ENCODE measurements at places on chromosomes 4 and X.

GRCh38 chr4:146450524-146450923, 71.2 kb downstream of the SLC10A7 start:
- peak; percentile 10 for DNase-seq

DNA sequence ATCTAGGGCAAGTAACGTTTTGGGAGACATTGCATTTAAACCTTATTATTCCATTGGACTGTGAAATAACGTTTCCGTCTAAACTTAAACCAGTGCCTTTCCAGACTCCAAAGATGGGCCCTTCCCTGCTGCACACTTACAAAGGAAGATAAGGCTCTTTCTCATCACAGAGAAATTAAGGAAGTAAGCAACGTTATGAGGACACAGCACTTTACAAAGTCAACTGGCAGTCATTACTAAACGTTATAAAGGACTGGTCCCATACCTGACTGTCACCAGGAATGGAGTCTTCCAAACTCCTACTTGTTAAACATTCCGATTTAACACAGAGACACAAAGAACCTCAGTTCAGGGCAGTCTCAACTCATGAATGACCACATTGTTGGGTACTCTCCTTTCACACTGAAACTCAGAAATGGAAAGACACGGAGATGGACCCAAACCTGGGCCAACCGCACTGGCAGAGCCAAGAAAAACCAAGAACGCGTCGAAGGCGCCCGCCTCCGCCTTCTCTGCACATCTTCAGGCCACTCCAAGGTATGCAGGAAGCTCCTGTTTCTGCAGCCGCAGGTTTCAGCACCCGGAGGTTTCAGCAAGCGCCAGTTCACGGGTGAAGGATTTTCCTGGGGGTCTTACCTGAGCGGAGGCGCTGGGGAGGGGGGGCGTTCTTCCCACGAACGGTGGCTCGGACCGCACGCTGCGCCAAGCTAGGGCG, 670 bp downstream of the PAPSS1 start:
- DNase-seq: peak; percentile 29

GRCh38 chrX:23901805-23902204, 5.9 kb downstream of the APOO start:
- peak; percentile 3 for DNase-seq

- DNase-seq: no peak
These were observed 45.7 kb downstream of the MANBA start for GRCh38 chr4:102715057-102715456.

DNA sequence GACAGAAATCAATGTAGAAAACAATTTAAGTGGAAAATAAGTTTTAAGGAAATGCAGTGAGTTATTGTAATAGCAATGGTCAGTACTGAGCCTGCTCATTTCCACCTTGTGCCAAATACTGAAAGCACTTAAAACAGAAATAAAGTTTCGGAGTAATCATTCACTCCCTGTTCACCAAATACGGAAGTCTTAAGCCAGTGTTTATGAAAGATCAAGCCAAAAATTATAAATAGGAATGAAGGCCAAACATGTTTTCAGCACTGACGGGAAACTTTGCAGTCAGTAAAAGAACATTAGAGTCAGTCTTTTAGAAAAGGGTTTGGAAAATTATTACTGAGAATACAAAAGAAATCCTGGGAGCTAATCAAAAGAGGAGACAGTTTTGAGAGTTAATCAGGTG, 178.6 kb downstream of the DMD start:
- DNase-seq: no peak

- DNase-seq: no peak
These were observed 47.7 kb upstream of the CXCL8 start for GRCh38 chr4:73692701-73693100.

DNA sequence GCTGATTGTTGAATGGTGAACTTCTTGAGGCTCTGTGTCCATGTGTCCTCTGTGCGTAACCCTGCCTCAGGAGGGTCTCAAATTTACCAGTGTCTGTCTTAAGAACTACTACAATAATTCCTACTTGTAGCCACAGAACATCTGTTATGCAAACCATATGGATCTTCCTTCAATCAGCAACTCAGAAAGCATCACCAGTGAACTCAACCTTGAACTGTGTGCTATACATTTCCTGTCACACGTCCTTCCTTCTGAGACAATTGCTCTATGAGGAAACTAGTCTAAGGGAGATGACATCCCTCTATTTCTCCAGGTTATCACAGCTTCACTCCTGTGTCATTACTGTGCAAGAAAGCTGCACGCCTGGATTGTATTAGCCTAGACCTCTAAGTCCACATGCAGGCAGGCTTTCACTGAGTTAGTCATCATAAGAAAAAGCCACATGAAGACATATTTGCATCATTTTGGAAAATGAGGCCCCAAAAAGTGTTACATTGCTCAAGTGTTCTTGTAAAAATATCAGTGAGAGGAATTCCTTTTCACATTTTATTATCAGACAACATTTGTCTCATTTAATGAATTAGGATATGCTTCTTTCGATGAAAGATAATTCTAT, 157.8 kb downstream of the AFF2 start:
- no peak for DNase-seq

- DNase-seq: no peak
These were observed 76.6 kb downstream of the SH3KBP1 start for GRCh38 chrX:19810802-19811201.

DNA sequence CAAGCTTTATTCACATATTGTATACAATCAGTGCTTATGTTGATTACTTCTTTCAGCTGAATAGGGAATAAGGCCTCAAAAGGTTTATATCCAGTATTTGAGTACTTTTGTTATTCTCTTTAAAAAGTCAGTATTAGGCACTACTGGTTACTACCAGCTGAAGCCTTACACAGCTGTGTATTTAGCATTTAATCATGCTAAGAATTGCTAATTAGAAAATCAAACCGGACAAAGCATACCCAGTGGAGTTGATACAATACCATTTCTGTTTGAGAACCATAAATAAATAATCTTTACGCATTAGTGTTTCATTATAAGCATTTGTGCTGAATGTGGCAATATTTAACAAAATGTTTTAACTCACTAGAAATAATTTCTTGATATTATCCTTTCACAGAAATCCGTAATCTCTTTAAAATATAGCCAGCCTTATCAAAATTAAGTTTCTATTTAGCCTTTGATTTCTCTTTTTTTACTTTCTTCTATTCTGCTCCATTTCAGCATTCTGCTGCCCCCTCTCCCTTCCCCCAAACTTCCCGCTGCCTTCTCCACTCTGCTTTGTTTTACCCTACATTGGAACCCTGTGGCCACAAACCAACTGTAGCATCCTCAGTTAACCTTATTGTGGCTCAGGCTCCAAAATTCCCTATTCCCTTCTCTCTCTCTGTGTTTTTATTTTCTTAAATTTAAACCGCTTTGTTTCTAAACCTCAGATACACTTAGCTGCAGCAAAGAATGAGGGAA, 37.8 kb downstream of the UGT8 start:
- no peak for DNase-seq

DNA sequence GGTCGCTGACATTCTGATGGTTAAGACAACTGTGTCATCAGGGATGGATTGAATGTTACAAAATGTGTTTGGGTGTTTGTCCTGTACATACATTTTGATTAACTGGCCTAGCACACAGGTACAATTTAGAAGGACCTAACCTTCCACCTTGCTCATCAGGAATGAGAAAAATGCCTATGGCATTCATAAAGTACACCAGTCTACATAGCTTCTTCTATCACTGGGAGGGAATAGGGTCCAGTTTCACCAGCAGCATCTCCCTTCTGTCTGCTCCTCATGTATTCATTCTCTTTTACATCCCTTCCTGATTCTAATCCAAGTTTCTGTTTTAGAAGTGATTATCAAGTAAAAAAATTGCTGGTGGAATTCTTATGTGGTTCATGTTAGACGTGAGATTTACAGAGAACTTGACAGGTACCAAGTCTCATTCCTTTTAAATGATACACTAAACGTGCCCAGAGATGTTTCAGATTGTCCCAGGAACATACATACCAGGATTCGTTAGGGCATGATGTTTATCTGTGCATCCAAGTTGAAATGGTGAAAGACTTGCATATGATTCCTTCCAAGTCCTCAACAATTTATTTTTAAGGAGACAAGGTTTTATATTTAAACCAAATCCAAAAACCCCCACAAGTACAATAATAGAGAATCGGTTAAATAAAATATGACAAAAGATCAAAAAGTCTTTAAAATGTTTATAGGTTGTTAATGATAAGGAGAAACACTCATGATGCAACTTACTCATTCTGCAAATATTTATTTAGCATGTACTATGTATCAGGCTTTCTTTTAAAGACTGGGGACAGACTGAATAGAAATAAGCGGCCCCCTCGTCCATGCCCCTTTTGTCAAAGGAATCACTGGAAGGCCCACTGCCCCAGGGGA, 359.1 kb downstream of the ZNF674 start:
- DNase-seq: no peak
